Inflammatory macrophage treated with lipopolysaccharide for 4 hours (primary cell): ENCODE measurements at places on chromosomes 1 and 21.

- DNase-seq, result no peak
Observed at GRCh38 chr1:5515501-5515900, 476.7 kb downstream of the NPHP4 start.

DNA sequence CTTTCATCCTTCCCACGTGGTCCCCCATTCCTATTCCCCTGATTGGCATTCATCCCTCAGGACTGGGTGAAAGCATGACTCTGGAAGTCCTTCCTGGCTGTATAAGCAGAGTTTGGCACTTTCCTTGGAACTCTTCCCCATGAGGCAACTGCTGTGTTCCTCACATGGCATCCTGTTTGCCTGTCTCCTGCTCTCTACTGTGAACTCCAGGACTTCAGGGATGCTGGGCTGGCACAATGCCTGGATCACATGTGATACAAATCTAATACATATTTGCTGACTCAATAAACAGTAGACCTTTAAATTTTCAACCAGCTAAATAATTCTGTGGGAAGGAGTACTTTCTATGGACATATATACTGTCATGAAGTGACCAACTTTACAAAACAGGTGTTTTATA, 46.8 kb upstream of the EDEM3 start:
- no peak for DNase-seq

DNA sequence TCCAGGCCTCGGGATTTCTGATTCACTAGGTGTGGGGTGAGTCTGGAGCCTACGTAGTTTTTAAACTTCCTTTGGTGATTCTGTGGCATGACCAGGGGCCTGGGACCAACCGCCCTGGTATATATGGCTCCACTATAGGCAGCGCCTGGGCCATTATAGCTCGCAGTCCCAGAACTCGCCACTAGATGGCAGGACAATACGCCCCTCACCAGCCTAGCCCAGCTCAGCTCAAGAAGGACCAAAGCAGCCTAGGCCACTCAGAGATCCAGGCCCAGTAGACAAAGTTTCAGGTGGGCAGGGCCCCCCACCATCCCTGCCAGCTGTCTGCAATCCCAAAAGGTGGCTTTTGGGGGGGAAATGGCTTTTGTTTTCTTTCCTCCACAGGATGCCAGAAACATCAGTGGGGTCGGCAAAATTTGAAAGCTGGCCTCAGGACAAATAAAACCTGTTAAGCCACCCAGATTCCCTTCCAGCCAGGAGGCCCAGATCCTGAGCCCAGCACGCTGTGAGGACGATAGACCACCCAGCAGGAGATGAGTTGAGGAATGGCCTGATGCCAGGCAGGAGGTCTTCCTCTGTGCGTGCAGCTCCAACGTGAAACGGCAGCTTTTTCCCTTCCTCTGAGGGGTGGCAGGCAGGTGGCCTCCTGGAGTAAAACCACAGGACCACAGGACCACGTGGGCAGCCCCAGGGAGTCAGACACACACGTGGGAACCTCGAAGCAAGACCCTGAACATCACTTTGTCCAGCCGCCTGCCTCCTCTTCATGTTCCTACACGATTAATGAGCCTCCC, 24.8 kb upstream of the TMEM51 start:
- peak; percentile 74 for DNase-seq

GRCh38 chr1:33005838-33006421, 30.8 kb downstream of the AK2 start:
- no peak for DNase-seq

DNA sequence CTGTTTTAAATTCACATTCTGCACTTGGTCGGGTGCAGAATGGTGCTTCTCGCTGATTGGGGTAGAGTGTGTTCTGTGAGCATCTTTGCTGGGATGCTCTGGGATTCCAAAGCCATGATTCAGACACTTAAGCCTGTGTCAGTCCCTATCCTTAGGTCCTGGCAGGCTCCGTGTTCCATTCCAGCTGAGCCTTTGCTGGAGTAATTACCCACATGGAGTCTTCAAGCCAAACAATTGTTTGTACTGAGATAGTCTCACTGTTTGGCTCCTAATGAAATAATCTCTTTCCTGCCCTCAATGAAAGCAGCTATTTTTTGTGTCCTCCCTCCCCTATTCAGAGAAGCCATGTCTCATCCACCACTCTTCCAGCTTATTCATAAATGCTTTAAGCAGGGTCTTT, 18.7 kb downstream of the SMAP2 start:
- DNase-seq, result no peak

- no peak for DNase-seq
Observed at GRCh38 chr1:48233666-48234485, 11.4 kb downstream of the SLC5A9 start.

DNA sequence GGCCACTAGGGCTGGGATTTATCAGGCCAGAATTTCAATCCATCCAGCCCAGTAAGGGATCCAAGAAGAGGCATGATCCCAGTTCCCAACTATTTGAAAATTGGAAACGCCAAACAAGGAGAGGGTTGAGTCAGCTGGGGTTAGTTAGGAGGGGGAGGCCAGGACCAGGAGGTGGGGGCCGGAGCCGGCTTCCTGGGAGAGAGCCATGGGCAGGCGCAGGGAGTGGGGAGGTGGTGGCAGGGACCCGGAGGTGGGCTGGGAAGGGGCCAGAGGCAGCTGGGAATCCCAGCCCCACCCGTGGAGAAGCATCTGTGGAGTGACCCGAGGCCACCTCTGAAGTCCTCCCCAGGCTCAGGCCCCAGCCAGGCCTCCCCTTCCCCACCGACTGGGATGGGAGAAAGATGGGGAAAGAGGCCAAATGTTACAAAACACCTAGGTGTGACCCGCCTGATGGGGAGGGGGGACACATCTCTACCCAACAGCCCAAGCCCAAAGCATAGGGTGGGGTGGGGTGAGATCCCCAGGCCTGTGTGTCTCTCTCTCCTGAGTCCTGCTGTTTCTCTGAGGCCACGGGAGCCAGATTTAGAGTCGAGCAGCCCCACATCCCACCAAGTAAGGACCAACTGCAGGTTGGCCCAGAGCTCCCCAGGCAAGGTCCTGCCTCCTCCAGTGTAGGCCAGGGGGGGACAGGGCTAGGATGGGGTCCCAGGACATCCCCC, 10.1 kb downstream of the HSPG2 start:
- no peak for DNase-seq

DNA sequence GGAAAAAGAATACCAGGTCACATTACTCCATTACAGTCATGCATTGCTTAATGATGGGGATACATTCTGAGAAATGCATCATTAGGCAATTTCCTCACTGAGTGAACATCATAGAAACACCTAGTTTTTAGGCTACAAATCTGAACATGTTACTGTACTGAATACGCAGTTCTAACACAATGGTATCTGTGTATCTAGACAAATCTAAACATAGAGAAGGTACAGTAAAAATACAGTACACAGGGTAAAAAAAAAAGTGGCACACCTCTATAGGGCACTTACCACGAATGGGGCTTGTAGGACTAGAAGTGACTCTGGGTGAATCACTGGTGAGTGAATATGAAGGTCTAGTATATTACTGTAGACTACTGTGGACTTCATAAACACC, 115.7 kb downstream of the AKT3 start:
- peak; percentile 76 for DNase-seq

DNA sequence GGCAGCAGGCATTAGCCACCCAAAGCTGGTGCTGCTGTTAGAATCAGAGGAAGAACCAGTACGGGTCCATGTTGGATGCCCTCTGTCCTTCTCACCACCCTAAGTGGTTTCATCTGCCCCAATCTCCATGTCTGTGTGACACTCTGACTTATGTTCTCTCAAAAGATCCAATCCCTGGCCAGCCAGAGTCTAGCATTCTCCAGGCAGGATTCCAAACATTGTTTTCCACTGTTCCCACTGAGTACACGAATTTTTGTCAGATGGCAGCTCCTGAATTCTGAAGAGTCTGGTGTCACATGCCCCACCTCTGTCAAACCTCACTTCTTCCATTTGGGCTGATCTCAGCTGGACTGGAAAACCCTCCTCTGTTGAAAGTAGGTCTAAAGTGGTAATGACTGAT, 166.0 kb downstream of the DISC1 start:
- no peak for DNase-seq

DNA sequence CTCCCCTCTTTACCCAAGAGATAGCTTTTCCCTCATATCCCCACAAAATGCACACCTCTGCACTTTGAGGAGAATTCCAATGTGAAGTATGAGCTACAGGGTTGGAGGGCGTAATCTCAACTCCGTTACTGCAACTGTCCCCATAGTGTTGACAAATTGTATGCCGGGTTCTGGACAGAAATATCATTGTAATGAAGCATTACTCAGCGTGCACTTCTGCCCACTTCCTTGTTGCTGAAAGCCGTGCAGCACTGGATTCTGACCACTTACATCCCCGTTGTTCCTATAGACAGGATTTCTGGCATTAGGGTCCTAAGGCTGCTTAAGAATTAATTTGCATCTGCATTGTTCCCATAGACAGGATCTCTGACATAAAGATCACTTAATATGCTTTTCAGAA, 205.6 kb downstream of the RHOU start:
- DNase-seq, result peak; percentile 69

GRCh38 chr1:160208557-160209320, 3.6 kb downstream of the PEA15 start:
- no peak for DNase-seq

- DNase-seq, result peak; percentile 74
Observed at GRCh38 chr1:193019442-193020026, 39.6 kb downstream of the UCHL5 start.
